Karpas-422 (cell line): ENCODE measurements at places on chromosomes 6 and 20.

DNA sequence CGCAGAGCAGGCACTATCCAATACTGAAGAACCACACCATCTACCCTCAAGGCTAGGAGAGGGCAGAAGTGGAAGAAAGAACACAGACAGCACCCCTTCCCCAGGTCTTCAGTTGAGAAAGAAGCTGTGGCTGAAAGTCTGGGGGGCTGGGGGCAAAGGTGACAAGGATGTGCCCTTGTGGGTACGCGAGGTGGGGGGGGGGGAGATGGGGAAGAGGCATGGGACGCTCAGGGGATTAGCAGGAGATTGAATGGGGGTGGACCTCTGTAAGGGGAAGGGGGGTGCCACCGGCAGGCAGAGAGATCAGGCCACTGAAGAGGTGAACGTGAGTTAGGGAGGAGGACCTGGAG lies 1.1 kb downstream of the B4GALT5 start:
- DNase-seq: no peak
- H3K4me1 ChIP-seq: peaks cover 18% of the 10 kb centered on the region
- H3K4me3 ChIP-seq: peak overlapping the region; percentile 74
- no peaks in the 10 kb centered on the region; the same call in 1 of the 2 replicates for H3K27me3 ChIP-seq

GRCh38 chr20:8424010-8424409 lies 291.9 kb downstream of the PLCB1 start:
- H3K27me3 ChIP-seq: no peaks in the 10 kb centered on the region
- no peak for DNase-seq
- H3K4me1 ChIP-seq: no peaks in the 10 kb centered on the region
- H3K27ac ChIP-seq: no peak overlapping the region
- no peaks in the 10 kb centered on the region for H3K36me3 ChIP-seq

DNA sequence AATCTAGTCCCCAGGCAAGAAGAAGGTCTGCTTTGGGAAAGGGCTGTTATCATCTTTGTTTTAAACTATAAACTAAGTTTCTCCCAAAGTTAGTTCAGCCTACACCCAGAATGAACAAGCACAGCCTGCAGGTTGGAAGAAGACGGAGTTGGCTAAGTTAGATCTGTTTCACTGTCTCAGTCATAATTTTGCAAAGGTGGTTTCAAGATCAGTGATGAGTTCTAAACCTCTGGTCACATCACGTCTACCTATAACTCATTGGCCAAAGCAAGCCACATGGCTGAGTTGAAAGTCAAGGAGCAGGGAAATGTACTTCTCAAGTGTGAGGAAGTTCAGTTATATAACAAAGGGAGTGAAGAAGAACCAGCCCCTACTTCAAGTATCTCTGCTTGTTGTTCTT lies 50.5 kb upstream of the ECI2 start:
- H3K4me3 ChIP-seq: no peak overlapping the region
- H3K36me3 ChIP-seq: no peaks in the 10 kb centered on the region
- no peak for DNase-seq

- H3K27ac ChIP-seq: no peak overlapping the region
- no peaks in the 10 kb centered on the region for H3K36me3 ChIP-seq
- H3K27me3 ChIP-seq: no peaks in the 10 kb centered on the region
- no peaks in the 10 kb centered on the region for H3K4me1 ChIP-seq
These were observed 84.4 kb downstream of the MAP7 start for GRCh38 chr6:136465766-136466303.

DNA sequence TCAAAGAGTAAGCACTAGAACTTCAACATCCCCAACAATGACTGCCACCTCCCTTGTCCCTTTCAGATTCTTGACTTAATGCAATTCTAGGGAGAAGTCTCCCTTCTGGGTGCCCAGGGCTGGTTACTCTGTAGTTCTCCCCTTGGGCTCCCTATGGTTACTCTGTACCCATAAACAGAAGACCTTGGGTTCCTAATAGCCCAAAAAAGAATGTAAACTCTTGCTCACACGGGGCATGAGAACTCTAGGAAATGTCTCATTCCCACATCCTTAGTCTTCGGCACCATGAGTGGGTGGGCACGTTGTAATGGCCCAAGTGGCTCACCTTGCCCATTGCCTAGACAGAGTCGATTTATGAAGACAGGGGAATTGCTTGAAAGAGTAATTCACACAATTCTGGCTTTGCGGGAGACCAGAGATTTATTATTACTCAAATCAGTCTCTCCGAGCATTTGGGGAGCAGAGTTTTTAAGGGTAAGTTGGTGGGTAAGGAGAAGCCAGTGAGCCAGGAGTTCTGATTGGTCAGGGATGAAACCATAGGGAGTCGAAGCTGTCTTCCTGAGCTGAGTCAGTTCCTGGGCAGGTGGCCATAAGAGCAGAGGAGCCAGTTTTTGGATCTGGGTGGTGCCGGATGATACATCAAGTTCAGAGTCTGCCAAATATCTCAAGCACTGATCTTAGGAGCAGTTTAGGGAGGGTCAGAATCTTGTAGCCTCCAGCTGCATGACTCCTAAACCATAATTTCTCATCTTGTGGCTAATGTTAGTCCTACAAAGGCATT lies 61.2 kb upstream of the SIRPG start:
- no peak overlapping the region for H3K27ac ChIP-seq
- H3K36me3 ChIP-seq: no peaks in the 10 kb centered on the region
- H3K4me1 ChIP-seq: no peaks in the 10 kb centered on the region
- H3K27me3 ChIP-seq: no peaks in the 10 kb centered on the region
- no peak overlapping the region for H3K4me3 ChIP-seq

- no peak overlapping the region for H3K4me3 ChIP-seq
- H3K27me3 ChIP-seq: no peaks in the 10 kb centered on the region
- H3K36me3 ChIP-seq: no peaks in the 10 kb centered on the region
- no peak for DNase-seq
- H3K4me1 ChIP-seq: no peaks in the 10 kb centered on the region
- H3K27ac ChIP-seq: no peak overlapping the region
These were observed 50.9 kb downstream of the DCDC2 start for GRCh38 chr6:24306936-24307335.

DNA sequence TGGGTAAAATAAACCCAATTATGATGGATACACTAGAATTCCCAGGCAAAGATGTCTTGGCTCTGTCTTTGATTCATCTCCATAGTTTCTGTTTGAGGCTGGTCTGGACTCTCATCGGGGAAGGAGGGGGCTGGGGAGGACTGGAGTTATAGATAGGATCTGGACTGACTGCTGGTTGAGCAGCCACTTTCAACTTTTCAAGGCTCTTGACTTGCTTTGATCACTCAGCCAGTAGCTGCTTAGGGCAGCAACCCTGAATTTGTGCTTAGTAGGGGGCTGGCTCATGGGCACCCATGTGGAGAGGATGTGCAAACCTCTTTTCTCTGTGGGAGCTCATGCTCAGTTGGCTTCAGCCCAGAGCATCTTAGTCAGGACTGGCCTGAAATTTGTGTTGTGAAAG lies 114.0 kb upstream of the NEDD9 start:
- no peaks in the 10 kb centered on the region for H3K36me3 ChIP-seq
- no peaks in the 10 kb centered on the region for H3K27me3 ChIP-seq
- H3K4me3 ChIP-seq: no peak overlapping the region
- DNase-seq: no peak

GRCh38 chr20:59788196-59788735 lies 145.2 kb downstream of the SYCP2 start:
- H3K4me1 ChIP-seq: no peaks in the 10 kb centered on the region
- H3K27ac ChIP-seq: no peak overlapping the region
- no peaks in the 10 kb centered on the region for H3K36me3 ChIP-seq
- H3K27me3 ChIP-seq: no peaks in the 10 kb centered on the region
- H3K4me3 ChIP-seq: no peak overlapping the region
- no peak for DNase-seq

GRCh38 chr6:165804331-165805066 lies 141.5 kb upstream of the PDE10A start:
- DNase-seq: no peak
- no peak overlapping the region for H3K4me3 ChIP-seq
- H3K27me3 ChIP-seq: no peaks in the 10 kb centered on the region
- no peaks in the 10 kb centered on the region for H3K4me1 ChIP-seq
- no peaks in the 10 kb centered on the region for H3K36me3 ChIP-seq
- no peak overlapping the region for H3K27ac ChIP-seq

- no peaks in the 10 kb centered on the region for H3K4me1 ChIP-seq
- H3K36me3 ChIP-seq: no peaks in the 10 kb centered on the region
- H3K27me3 ChIP-seq: no peaks in the 10 kb centered on the region
- DNase-seq: no peak
- no peak overlapping the region for H3K4me3 ChIP-seq
These were observed 1193.0 kb upstream of the CITED2 start for GRCh38 chr6:140567466-140567865.
